ENCODE measurements at places on chromosomes 6 and 20. TPM values are rescaled to one million over a fixed set of nuclear protein-coding genes. Genes with fewer than 3 reads are reported as not detected.
A peak's percentile ranks its signal among the peaks of the same experiment; 100 is the strongest.

GRCh38 chr20:14055127-14055742 lies 59.9 kb downstream of the MACROD2 start:
- DNase-seq: no peak

GRCh38 chr20:47757145-47758035 lies 27.9 kb downstream of the SULF2 start:
- DNase-seq: no peak

DNA sequence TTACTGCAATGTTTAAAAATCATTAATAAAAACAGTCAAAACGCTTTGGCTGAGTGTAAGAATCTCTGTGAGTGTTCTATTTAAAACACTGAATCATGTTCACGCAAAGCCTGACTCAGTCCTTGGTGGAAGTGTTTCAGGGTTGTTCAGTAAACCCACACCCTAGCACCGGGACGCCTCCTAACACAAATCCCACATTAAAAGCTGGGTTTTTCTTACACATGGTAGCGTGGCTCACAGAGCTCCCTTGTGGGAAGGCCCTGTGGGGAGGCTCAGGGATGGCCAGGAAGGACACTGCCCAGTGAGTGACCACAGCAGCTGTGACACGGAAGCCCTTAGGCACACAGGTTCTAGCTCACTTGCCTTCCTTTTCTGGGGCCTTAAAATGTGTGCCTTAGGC lies 80.2 kb downstream of the GMPR start:
- peak; percentile 22 for DNase-seq

DNA sequence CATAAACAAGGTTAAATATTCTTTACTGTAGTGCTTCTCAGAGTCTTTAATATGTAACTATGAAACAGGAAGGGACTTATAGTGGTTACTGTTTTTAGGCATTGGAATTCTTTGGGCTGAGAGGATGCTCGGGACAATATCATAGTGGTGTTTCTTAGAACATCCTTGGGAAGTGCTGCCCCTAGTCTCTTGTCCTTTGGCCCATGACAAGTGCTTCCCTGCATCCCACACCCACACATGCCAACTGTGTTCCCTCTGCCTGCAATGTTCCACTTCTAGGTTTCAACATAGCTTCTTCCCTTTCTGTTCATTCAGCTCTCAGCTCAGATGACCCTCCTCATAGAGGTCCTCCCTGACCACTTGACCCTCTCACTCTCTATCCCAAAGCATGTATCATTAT lies 37.6 kb downstream of the CFAP61 start:
- no peak for DNase-seq

DNA sequence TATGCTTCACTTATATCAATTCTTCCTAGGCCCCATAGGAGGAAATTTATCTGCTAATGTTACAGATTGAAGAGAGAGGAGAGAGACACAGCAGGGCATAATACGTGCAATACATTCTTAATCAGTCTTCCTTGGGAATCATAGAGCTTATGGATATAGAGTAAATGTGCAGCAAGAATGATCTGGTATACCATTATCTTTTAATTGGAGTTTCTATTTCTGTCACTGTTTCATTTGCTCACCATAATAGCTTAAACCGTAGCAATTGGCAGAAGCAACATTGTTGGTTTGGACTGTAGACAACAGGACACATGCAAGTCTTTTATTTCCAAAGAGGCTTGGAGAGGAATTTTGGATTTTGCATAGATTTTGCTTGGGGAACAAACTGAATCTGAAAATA lies 68.1 kb upstream of the PCSK2 start:
- DNase-seq: no peak

DNA sequence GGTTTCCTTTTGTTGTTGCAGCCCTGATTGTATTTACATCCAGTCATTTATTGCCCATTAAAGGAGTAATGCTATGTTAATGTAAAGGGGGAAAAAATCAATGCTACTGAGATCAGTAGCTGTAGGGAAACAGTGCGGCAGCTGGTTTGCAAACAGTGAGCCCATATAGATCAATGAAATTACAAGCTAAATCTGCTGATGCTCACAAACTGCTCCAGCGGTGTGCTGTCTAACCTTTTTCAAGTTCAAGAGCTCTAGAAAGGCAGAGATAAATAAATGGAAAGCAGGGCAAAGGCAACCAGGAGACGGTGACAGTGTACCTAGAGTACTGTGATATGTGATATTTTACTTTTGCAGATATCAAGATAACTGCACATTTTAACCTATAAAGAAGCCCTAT lies 449.0 kb upstream of the MMS22L start:
- DNase-seq: no peak

DNA sequence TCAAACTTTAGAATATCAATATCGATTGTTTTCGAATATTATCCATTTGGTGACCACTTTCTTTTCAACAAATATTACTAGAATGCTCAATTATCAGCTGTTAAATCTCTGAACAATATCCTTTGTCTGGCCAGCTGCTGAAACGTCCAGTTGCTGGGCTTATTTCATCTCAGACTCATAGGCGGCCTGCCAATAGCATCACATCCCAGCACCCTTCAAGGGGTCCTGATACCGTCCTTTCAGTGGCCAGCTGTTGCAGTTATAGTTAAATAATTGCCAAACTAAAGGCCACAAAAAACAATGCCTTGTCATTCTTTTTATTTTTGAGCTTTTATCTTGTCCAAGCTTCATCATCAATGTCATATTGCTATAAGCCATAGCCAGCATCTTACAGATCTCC lies 1006.8 kb upstream of the MANEA start:
- no peak for DNase-seq

GRCh38 chr20:25470045-25470444 lies 62.6 kb downstream of the GINS1 start:
- no peak for DNase-seq

- DNase-seq: no peak
These were observed 5.1 kb downstream of the BTN2A2 start for GRCh38 chr6:26388014-26388413.

DNA sequence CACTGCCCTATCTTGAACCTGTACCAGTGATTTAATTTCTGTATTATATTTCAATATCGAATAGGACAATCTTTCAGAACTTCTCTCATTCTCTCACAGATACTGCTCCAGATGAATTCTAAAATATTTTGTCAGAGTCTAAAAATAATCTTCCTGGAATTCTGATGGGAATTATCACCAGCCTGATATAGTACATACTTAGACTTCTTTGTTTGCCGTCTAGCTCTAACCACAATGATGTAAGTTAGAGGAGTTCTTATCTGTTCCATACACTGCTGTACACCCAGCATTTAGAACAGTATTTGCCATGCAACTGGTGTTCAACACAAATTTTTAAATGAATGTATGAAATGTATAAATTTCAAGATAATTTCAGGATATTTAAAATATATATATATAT lies 1.3 kb upstream of the HUS1B start:
- no peak for DNase-seq

TBX18 gene
- not detected for total RNA-seq

VSTM2L gene
- 0.11 TPM for total RNA-seq

SAMD10 gene
- total RNA-seq: 16.8 TPM

SLC24A3 gene
- total RNA-seq: 0.10 TPM

WFDC10B gene
- not detected for total RNA-seq

RRAGD gene
- 11.9 TPM for total RNA-seq

SYCP2L gene
- total RNA-seq: not detected

GCM1 gene
- total RNA-seq: 0.08 TPM

All from activated T-cell treated with anti-CD3 and anti-CD28 coated beads, Interleukin-2, amount 50 U/mL, for 4 hours (primary cell).